ENCODE measurements at places on chromosomes 1 and 21.
A peak's percentile ranks its signal among the peaks of the same experiment; 100 is the strongest.

DNA sequence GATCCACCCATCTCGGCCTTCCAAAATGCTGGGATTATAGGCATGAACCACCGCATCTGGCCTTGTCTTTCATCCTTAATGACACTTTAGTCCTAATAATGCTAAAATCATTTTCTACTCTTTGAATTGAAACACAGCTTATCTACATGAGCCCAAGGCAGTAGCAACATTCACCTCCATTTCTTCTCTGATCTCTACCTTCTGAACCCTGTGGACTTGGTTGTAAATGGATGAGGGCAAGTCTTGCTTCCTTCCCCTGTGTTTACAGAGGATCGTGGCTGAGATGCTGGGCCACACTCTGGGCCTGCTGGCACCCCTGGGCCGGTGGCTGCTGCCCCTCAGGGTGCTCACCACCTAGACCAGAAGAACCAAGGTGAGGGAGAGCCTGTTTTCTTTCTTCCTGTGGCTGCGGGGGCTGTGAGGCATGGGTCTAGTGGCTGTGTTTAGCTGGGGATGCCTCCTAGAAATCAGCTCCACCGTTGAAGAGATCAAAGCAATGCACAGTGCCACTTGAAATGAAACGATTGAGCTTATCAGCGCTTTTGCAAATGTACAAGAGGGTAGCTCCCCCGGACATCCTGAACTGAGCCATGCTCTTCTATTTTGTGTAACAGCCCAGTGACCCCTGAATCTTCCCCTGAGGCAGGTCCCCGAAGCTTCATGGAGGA, 32.2 kb upstream of the LGALS8 start:
- no peak for DNase-seq

DNA sequence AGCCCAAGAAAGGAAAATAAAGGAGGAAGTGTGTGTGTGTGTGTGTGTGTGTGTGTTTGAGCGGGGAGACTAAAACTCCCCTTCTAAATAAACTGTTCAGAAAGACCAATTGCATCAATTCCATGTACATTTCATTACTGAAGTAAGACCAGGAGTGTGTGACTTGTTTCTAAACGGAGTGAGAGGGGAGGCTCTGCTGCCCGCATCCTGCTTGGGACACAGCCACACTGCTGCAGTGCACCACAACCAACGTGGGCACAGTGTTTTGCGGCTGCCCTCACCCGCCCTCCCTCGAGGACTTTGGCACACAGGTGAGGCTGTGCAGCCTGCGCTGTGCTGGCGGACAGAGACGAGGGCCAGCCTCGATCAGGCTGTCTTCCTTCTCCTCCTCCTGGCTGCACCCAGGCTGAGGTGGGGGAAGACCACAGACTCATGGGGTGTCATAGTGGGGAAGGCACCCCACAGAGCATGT, 31.0 kb upstream of the H6PD start:
- no peak for DNase-seq

- DNase-seq, result no peak
Observed at GRCh38 chr1:176857632-176858031, 306.9 kb downstream of the ASTN1 start.

DNA sequence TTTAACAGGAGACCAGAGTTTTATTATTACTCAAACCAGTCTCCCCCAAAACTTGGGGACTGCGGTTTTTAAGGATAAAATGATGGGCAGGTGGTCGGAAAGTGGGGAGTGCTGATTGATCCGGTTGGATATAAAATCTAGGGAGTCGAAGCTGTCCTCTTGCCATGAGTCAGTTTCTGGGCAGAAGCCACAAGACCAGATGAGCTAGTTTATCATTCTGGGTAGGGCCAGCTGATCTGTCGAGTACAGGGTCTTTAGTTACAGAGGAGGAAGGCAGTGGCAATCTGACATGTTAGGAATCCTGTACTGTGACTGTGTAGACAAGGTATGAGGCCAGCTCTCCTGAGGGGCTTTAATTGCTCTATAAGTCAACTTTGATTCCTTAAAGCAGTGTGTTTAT, 22.9 kb upstream of the FOXE3 start:
- no peak for DNase-seq

DNA sequence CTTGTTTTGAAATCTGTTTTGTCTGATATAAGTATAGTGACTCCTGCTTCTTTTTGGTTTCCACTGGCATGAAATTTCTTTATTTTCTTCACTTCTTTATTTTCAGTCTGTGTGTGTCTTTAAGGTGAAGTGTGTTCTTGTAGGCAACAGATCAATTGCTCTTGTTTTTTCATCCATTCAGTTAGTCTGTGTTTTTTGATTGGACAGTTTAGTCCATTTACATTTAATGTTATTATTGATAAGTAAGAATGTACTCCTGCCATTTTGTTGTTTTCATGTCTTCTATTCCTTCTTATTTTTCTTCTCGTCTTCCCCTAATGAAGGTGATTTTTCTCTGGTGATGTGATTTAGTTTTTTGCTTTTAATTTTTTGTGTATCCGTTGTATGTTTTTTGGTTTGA, 487.7 kb upstream of the PBX1 start:
- DNase-seq, result no peak

GRCh38 chr1:73623946-73624345, 574.0 kb downstream of the LRRIQ3 start:
- no peak for DNase-seq

- DNase-seq, result peak; percentile 85
Observed at GRCh38 chr1:93681101-93681988, at the start of gene BCAR3. TSS of gene BCAR3 (minus strand) at chr1:93681837. CDS start at chr1:93674930, 6,907 bp downstream.

- no peak for DNase-seq
Observed at GRCh38 chr1:180227861-180228647, 2.0 kb upstream of the LHX4 start.

DNA sequence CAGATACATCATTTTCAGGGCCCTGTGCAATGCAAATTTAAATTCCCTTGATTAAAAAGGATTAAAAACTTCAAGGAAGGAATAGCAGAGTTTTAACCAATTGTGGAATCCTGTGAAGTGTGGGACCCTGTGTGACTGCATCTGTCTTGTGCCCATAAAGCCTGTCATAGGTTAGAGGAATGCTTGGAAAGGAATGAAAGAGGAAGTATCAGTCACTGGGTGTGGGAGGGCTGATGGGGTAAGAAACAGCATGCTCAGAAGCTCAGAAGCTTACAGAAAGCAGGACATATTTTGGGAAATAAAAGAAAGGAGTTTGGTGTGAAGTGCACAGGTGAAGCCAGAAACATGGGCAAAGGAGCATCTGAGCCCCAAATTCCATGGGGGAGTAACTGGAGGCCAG, 150.8 kb upstream of the ETV3 start:
- no peak for DNase-seq

- no peak for DNase-seq
Observed at GRCh38 chr1:234256359-234256758, 116.9 kb upstream of the COA6 start.

GRCh38 chr1:231335663-231336602, 1.7 kb downstream of the EXOC8 start:
- no peak for DNase-seq

GRCh38 chr1:118485757-118486156, 300.7 kb upstream of the SPAG17 start:
- DNase-seq, result no peak

GRCh38 chr1:27348861-27349783, 7.3 kb downstream of the SYTL1 start:
- DNase-seq, result peak; percentile 63

DNA sequence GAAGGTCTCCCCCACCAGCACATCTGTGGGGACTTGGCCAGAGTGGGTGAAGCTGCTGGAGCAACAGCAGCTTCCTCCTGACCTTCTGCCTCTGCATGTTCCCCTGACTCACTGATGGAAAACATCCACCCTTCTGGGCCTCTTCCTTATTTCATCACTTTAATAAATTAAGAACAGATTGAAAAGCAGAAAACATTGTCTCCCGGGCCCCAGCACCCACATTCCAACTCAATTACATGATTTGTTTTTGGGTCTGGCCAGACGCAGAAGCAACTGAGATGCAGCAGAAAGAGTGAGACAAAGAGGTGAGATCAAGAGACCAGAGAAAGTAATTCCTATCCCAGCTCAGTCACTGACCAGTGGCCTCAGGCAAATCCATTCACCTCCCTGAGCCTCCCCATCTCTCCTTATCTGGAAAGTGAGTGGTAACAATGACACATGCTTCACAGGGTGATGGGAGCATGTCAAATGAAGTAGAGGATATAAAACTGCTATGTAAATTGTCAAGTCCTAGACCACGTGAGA, 157.1 kb downstream of the ELAVL4 start:
- no peak for DNase-seq

GRCh38 chr21:33267250-33267649, 1.1 kb downstream of the IL10RB start:
- DNase-seq, result no peak

- no peak for DNase-seq
Observed at GRCh38 chr1:163472651-163473248, 151.0 kb downstream of the NUF2 start.

DNA sequence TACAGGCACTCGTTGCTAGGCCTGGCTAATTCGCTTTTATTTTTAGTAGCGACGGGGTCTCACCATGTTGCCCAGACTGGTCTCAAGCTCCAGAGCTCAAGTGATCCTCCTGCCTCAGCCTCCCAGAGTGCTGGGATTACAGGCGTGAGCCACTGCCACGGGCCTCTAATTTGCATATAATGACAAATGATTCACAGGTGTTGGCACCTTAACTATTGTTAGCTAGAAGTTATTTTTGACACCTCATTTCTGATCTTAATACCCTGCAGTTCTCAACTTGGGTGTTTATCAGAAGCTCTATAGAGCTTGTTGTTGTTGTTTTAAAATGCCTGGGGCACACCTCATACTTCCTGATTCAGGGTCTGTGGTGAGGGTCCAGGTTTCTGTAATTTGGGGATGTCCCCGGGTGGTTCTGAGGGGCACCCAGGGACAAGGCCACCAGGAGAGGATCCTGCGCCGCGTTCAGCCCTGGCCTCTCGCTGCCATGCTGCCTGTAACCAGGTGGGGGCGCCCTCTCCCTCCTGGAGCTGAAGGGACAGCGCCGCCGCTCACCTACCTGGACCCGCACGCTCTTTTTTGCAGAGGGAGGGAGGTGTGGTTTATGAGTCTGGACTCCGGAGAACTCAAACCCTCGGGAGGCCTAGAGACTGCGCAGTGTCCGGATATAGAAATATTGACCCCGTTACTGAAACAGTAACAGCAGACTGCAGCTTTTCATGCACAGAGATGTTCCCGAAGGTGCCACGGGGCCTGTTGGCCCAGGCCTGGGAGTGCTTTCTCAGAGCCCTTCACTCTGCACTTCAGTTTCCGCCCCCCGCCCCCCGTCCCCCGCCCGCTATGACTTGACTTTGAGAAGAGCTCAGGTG, 23.0 kb upstream of the NEK2 start:
- peak; percentile 89 for DNase-seq

DNA sequence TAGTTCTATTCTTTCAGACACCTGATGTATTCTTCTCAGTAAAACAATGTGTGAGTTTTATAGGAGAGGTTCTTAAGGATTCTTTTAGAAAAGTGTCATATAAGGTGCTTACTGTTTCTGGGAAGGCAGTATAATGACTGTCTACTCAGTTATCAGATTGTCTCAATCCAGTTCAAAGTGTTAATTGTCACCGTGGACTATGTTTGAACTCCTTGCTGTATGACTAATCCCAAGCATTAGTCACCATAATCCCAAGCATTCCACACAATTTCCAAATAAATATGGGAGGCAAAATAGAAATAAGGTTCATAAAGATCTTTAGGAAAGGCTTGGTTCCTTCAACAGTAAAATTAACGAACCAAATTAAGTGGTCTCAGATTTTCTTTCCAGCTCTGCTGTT, 342.1 kb upstream of the NR5A2 start:
- no peak for DNase-seq

GRCh38 chr1:156115514-156116374, 1.2 kb downstream of the LMNA start:
- peak; percentile 58 for DNase-seq

GRCh38 chr1:153570874-153571273, 5.2 kb upstream of the S100A2 start:
- DNase-seq, result no peak

DNA sequence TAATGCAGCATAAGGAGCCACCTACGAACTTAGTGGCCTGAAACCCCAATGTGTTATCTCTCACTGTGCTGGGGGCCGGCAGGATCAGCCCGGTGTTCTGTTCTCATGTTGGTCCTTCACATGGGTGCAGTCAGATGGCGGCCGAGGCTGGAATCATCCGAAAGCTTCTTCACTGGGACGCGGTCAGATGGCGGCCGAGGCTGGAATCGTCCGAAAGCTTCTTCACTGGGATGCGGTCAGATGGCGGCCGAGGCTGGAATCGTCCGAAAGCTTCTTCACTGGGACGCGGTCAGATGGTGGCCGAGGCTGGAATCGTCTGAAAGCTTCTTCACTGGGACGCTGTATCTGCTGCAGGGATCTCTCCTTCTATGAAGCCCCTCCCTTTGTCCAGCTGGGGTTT, 12.6 kb upstream of the PCBP3 start:
- no peak for DNase-seq

GRCh38 chr1:54591127-54591756, 32.1 kb downstream of the FAM151A start:
- DNase-seq, result no peak

- no peak for DNase-seq
Observed at GRCh38 chr1:21305155-21305899, 15.1 kb upstream of the ECE1 start.

GRCh38 chr1:171457412-171457811, 27.9 kb upstream of the PRRC2C start:
- no peak for DNase-seq

GRCh38 chr1:21754583-21754982, 28.4 kb downstream of the USP48 start:
- no peak for DNase-seq

- DNase-seq, result no peak
Observed at GRCh38 chr1:175597969-175598765, 145.2 kb downstream of the TNR start.

DNA sequence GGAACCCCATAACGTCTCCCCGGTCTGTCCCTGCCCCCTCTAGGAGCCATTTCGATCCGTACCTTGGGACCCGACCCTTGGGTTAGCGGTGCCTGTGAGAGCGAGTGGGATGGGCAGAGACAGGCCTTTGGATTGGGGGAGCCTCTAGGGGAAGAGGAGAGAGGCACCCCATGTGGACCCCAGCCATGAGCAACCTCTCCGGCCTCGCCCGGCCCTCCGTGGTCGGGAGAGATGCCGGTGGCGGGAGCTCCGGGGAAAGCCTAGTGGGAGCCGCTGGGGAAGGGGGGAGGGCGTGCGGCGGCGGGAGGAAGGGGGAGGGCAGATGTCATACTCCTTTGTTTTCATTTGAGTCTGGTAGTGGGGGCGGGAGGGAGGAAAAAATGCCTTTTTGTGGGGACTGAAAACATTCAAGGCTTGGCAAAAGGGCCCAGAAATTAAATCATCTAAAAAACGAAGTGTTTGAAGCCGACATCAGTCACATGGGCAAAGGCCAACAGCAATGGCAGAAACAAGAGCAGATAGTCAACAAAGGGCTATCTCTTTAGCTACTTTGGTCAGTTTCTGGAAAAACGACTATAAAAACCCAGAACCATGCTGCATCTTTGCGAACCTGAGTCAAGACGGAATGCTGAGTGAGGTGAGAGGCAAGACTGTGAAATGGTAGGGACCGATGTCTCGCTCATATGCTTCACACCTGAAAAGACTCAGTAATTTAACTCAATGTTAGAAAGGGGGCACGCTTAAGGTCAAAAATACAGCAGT, 758 bp downstream of the PTBP2 start:
- peak; percentile 59 for DNase-seq

- DNase-seq, result no peak
Observed at GRCh38 chr1:151504759-151505158, 6.4 kb upstream of the CGN start.

GRCh38 chr1:53631622-53632310, 107.2 kb downstream of the GLIS1 start:
- no peak for DNase-seq

Measured in nephron progenitor cell (in vitro differentiated cells).